Stimulated activated CD8-positive, alpha-beta memory T cell treated with anti-CD3 and anti-CD28 coated beads, Interleukin-4, amount 100 ng/mL, for 4 hours (primary cell): ENCODE measurements at places on chromosomes 1 and 21.

DNA sequence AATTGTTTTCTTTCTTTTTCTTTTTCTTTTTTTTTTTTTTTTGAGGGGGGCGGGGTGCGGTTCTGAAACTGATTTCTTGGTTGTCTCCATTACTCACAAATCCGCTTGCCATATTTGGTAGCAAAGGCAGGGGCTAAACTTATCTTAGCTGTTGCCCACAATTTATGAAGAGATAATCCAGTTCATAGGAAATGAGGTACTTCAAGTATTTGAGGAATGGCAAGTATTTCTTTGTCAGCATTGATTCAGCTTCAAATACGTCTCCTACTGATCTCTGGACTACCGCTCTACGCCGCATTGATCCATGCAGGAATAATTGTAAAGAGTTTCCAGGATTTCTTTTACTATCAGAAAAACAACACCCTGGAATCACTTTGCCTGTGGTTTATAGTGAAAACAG lies 289.2 kb upstream of the DPYD start:
- DNase-seq = no peak

- DNase-seq = no peak
Measured at GRCh38 chr1:71156590-71156989, 75.8 kb upstream of the ZRANB2 start.

- DNase-seq = no peak
Measured at GRCh38 chr1:15382601-15383518, 26.8 kb upstream of the EFHD2 start.

DNA sequence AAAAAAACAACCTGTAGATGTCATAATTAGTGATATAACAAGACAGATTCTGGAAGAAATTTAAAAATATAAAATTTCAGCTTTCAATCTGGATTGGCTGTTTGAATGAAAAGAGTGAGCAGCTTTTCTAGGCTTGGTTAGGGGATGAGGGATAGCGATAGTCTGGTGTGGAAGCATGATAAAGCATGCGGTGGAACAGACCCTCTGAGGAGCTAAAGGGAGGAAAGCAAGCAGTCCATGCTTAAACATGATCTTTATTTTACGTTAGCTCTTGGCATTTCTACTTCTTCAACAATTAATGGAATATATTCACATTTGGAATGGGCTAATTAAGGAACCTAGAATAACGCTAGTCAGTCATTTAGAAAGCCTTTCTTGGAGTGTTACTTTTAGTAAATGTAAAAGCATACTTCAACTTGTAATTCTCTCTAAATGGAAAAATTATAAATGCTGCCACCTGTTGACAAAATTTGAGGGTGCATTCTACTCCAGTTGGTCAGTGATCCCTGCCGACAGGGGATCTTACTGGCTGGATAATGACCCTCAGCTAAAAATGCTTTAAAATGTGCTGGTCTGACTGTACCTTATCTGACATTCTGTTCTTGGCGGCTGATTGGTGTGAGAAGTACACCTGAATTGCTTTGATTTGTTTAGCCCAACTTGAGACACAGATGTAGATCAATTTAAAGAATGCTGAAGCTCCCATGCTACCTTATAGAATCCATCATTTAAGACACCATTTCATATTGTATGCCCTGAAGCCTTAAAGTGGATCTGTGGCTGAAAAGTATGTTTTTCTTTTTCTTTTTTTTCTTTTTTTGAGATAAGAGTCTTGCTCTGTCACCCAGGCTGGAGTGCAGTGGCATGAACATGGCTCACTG lies 61.2 kb downstream of the AK4 start:
- DNase-seq = no peak

- DNase-seq = no peak
Measured at GRCh38 chr1:117608115-117608615, 2.3 kb downstream of the TENT5C start.

DNA sequence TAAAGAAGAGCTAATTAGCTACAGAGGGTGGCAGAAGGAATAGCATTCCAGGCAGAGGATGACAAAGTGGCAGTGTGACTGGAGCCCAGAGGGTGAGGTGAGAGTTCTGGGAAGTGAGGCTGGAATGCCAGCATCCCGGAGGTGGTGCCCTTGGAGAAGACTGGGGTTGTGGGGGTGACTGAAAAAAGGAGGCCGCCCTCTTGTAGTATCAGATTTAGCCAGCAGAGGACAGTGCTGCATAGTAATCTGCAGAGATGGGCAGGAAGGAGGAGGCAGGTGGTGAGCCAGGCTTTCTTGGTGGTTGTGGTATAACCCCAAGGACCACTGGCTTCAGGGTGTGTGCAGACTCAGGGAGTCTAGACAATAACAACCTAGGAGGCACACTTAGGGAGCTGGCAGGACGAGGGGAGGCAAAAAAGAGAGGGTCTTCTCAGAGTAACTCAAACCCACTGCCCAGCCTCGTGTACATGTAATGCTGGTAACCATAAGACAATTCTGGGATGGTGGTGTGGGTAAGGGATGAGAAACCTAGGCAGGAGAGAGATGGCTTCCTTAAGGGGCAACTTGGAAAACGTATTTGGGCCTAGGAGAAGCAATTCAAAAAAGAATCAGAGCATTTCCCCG lies 30.5 kb downstream of the MROH7 start:
- DNase-seq = peak; percentile 18

DNA sequence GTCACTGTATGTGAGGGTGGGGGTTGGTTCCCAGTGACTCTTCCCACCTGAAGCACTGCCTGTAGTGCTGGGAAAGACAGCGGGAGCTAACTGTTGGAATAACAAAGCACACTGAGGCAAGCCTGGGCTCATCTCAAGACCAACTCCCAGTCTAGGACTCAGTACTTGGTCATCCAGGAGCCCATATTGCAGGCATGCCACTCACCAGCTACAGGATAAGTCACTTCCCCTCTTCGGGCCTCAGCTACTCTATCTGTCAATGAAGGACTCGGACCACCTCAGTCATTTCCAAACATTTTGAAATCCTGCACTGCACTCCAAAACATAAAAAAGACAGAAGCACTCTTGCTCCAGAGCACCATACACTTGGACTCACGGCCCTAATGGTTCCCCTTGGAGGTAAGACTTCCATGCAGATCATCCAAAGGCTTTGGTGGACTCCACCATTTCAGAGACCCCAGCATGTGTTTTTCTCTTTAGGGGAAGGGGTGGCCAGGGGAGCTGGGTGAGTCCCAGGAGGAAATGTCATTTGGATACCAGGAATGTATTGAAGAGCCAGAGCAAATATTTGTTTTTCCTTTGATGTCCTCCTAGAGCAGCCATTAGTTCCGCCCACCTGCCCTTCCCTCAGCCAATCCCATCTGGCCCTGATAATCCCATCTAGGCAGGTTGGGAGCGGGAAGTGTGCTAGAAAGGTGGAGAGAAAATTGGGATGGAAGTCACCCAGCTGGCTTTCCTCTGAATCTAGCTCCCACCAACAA lies 3.1 kb downstream of the NUAK2 start:
- DNase-seq = no peak

GRCh38 chr1:102191723-102192122 lies 195.0 kb upstream of the OLFM3 start:
- DNase-seq = no peak

DNA sequence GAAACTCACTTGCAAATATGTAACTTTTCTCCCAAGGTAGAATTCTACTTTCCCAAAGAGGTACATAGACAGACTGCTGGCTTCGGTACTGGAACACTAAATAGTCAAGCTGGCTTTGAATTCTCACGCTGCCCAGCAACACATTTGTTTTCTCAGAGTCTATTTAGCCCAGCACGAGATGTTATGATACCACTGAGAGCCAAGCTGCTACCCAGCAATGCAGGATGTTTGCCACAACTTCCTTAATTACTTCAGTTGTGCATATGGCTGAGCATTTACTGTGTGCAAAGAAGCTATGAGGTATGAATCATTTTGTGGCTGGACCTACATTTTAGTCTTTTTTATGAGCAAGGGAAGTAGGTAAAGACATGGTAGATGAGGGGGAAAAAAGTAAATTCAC lies 793.2 kb downstream of the PLA2G4A start:
- DNase-seq = no peak

DNA sequence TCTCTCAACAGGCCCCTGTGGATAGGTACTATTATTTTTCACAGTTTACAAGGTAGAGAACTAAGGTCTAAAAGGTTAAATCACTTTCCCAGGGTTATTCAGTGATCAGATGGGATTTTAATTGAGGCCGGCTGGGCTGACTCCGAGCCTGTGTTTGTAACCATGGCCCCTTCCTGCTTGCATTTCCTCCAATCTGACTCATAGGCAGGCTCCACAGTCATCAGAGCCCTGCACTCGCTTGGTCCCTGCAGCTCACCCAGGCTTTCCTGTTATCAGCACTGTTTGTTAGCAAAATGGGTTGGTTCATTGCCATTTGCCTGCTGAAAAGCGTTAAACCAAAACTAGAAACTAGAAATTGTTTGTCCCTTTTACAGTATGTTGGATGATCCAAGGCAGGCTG lies 41.4 kb upstream of the LMX1A start:
- DNase-seq = no peak

DNA sequence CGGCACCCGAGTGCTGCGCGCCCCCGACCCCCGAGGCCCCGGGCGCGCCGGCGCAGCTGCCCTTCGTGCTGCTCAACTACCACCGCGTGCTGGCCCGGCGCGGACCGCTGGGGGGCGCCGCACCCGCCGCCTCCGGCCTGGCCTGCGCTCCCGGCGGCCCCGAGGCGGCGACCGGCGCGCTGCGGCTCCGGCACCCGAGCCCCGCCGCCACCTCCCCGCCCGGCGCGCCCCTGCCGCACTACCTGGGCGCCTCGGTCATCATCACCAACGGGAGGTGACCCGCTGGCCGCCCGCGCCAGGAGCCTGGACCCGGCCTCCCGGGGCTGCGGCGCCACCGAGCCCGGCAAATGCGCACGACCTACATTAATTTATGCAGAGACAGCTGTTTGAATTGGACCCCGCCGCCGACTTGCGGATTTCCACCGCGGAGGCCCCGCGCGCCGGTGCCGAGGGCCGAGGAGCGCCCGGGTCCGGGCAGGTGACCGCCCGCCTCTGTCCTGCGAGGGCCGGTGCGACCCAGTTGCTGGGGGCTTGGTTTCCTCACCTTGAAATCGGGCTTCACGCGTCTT lies 49.0 kb downstream of the SIM2 start:
- DNase-seq = no peak

- no peak for DNase-seq
Measured at GRCh38 chr1:182215764-182216163, 154.3 kb upstream of the ZNF648 start.

DNA sequence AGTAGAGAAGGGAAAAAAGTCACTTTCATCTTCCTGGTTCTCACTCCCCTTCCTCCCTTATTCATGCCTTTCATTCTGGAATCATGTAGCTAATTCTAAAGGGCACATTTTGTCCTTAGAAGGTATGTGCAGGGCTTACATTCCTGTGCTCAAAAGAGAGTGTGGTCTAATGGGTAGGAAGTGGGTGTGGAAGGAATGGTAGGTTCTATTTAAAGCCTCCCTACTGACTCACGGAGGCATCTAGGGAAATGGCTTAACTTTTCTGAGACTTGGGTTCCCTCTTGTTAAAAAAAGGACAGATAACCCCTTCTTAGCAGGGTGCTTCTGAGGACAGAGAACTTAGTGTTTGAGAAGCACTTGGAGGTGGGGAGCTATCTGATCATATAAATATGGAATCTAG lies 249.3 kb upstream of the DUSP10 start:
- DNase-seq = no peak

GRCh38 chr1:212727386-212728181 lies 27.9 kb upstream of the BATF3 start:
- no peak for DNase-seq

- DNase-seq = no peak
Measured at GRCh38 chr1:245132771-245133170, 22.0 kb upstream of the KIF26B start.

GRCh38 chr1:89725011-89725370 lies 92.1 kb downstream of the LRRC8C start:
- DNase-seq = no peak

DNA sequence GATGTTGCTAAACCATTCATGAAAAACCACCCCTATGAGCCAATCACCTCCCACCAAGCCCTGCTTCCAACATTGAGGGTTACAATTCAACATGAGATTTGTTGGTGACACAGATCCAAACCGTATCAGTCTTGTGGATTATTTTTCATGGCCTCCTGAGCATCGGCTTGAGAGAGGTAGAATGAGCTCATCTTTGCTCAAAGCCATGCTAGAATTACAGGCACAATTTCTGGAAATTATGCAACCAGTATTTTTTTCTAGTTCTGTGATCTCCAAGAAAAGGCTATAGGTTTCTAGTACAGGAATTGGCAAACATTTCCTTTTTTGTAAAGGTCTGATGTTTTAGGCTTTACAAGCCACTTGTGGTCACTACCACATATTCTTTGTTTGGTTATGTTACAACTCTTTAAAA lies 219.4 kb downstream of the DUSP10 start:
- DNase-seq = no peak

DNA sequence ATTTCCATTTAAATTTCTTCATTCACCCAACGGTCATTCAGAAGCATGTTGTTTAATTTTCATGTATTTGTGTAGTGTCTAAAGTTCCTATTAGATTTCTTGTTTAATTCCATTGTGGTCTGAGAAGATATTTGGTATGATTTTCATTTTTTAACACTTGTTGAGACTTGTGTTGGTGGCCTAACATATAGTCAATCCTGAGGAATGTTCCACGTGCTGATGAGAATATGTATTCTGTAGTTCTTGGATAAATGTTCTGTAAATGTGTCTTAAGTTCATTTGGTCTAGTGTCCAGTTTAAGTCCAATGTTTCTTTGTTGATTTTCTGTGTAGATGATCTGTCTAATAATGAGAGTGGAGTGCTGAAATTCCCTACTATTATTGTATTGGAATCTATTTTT lies 22.7 kb upstream of the LCE5A start:
- no peak for DNase-seq

GRCh38 chr1:156862997-156863599 lies 2.4 kb downstream of the NTRK1 start:
- DNase-seq = no peak

- DNase-seq = no peak
Measured at GRCh38 chr1:180234369-180235076, 4.5 kb downstream of the LHX4 start.

GRCh38 chr1:228174482-228175315 lies 9.1 kb downstream of the IBA57 start:
- no peak for DNase-seq

DNA sequence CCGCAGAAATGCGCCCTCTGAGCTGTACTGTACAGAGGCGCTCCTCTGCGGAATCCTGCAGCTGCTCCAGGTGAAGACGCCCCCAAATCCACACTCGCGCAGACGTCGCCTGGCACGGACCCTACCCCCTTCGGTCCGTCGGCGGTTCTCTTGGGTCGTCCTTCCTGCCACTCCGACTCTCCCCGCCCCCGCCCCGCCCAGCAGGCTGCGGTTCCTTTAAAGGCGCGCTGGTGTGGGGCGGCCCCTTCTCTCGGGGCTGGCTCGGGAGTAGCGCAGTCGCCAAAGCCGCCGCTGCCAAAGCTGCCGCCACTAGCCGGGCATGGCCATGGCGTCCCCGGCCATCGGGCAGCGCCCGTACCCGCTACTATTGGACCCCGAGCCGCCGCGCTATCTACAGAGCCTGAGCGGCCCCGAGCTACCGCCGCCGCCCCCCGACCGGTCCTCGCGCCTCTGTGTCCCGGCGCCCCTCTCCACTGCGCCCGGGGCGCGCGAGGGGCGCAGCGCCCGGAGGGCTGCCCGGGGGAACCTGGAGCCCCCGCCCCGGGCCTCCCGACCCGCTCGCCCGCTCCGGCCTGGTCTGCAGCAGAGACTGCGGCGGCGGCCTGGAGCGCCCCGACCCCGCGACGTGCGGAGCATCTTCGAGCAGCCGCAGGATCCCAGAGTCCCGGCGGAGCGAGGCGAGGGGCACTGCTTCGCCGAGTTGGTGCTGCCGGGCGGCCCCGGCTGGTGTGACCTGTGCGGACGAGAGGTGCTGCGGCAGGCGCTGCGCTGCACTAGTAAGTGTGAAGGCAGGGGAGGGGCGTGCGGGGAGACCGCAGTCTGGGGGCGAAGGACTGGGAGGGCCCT lies at the start of gene RASSF5:
TSS of gene RASSF5 (plus strand) at position 248 of the 846 bp plus-strand sequence. CDS start at position 320, 72 bp downstream.
- DNase-seq = peak; percentile 55
